ENCODE measurements at places on chromosomes 5 and 9.
A peak's percentile ranks its signal among the peaks of the same experiment; 100 is the strongest.

GRCh38 chr5:179227229-179227579, 118.1 kb downstream of the ADAMTS2 start:
- no peak for DNase-seq

GRCh38 chr9:20558566-20559016, 63.7 kb downstream of the MLLT3 start:
- no peak for DNase-seq

DNA sequence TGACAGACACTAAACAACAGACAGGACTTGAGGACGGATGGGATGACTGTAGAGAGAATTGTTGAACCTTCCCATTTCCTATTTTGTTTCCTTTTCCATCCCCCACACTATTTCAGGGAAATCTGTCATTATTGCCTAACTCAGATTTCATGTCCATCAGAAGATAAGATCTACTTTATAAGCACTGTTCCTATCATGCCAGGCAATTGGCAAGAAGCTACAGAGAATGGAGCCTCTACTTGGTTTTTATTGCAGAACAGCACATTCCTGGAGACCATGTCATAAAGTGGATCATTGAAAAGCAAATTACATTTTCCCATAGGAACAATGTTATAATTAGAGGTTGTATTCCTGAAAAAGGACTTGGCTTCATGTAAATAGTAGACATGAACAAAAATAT, 173.7 kb upstream of the KIF2A start:
- DNase-seq, result no peak

DNA sequence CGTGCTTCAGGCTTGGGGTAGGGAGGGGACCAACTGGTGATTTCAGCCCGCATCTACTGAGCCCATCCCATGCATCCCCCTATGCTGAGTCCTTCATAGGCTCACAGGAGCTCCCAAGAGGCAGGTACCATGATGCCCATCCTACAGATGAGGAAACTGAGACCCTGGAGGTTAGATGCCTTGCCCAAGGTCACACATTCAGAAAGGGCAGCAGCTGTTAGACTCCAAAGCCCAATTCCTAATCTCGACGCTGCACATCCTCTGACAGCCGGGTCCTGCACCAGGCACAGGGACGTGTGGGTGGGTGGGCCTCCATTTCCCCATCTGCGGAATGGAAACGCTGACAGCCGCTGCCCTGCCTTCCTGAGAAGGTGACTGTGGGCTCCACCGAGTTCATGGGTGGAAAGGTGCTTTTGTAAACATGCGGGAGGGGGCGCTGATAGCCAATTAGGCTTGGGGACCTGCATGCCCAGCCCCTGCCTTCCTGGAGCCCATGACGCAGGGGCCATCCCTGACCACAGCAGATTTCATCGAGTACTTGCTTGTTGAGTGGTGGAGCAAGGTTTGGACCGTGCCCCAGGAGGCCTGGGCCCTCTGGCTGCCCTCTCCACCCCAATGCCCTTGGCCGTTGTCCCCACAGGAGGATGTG, 2.2 kb downstream of the DNM1 start:
- DNase-seq, result no peak

DNA sequence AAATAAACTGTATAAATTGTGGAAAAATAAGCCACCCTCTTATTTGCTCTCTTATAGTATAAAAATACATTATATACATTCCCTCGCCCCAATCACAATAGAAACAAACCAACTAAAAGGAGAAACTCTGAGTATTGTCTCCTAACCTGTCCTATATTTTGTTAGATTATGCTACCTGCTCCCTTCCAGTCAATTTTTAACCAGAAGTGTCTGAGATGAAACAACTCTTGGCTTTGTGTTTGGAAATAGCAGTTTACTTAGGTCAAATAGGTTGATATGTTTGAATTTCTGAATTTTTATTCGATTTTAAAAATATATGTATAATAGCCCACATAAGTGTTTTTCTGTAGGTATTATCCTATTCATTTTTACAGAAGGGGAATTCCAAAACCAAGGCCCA, 475.0 kb upstream of the ZNF462 start:
- no peak for DNase-seq

DNA sequence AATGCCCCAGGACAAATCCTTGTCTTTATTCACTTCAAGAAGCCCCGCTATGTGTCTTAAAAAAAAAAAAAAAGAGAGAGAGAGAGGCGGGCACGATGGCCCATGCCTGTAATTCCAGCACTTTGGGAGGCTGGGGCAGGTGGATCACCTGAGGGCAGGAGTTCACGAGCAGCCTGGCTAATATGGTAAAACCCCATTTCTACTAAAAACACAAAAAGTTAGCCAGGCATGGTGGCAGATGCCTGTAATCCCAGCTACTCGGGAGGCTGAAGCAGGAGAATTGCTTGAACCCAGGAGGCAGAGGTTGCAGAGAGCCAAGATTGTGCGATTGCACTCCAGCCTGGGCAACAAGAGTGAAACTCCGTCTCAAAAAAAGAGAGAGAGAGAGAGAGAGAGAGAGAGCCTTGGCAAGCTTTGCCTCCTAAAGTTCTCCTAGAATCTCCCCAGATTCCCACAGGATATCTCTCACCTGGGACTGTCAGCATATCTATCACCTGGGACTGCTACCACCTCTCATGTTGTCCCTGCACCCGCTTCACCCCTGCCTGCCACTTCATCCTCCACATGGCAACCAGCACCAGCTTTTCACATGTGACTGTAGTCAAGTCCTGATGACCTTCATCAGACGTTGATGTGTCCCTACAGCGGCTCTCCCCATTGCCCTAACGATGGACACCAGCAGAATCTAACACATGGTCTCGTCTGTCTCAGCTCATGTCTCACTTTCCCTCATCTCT, 5.8 kb downstream of the ITK start:
- DNase-seq, result no peak

DNA sequence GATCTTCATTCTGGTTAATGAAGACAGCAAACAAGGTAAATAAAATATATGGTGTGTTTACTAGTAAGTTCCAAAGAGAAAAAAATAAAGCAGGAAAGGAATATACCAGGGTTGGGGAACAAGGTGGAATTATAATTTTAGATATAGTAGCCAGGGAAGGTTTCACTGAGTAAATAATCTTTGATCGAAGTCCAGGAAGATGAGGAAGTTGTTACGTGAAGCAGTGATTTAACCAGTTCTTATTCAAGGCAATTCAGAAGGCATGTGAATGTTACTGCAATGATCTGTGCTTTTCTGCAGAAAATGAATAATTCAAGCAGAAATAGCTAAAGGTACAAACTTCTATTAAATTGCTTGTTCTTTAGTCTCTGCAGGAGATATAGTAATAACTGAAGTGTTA, 6.2 kb downstream of the SMIM32 start:
- DNase-seq, result no peak

DNA sequence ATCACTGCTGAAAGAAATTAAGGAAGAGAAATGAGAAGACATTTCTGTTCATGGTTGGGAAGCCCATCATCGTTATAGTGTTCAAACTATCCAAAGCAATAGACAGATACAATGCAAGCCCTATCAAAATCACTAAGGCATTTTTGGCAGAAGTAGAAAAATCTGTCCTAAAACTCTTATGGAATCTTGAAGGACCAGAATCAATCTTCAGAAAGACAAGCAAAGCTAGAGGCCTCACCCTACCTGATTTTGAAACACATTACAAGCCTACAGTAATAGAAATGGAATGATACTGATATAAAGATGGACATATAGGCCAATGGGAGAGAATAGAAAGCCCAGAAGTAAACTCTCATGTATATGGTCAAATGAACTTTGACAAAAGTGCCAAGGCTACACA, 4.9 kb upstream of the IFNA21 start:
- DNase-seq, result no peak

DNA sequence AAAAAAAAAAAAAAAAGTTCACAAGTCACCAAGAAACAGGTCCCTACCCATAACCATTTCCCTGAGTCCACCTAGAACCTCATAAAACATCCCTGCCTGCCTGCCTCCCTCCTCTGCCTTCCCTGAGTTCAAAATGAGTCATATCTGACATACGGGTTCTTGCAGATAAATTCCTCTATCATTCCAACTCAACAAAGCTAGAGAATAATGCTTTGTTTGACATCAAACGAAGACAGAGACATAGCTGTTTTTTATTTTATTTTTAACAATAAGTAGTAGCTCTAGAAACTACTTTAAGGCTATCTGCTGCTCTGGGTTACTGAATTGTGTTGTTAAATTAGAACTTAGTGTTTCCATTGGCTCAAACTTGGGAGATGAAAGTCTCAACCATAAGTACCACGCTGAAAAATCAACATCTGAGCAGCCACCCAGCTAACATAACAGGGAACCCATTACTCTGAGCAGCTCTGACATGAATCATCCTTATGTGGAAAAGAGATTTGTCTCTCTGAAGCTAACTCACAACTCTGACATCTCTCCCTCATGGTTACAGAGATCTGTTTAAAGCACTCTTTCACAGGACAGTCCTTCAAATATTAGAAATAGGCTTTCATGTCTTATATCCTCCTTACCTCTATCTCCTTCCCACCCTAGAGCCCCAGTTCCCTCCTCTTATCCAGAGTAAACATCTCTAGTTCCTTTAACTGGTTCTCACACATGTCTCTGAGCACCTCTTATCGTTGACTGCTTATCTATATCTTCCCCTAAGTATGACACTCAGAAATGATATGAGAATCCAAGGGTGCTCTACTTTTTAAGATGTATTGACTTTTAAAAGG, 12.1 kb downstream of the TMEM245 start:
- DNase-seq, result no peak

- DNase-seq, result no peak
Measured at GRCh38 chr9:7117676-7118561, 360.1 kb downstream of the KDM4C start.

DNA sequence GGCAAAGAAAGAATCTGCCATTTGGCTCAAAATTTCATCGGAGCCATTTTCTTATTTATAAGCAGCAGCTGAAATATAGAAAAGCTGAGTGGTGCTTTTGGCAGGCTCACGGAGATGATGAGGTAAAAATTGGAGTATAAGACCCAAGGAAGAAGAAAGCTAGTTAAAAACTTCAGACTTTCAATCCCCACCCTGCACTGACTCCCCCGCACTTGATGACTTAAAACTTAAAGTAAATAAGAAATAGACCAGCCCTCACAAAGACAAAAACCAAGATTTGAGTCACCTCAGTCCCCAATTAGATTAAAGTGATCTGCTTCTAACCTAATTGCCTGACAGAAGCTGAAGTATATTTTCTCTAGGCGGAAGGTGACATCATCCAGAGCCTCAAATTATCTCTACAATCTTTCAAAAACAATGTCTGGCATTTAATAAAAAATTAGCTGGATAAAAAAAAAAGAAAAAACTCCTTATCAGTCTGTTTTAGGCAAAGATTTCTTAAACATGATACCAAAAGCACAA, 124.0 kb upstream of the PJA2 start:
- DNase-seq, result no peak

DNA sequence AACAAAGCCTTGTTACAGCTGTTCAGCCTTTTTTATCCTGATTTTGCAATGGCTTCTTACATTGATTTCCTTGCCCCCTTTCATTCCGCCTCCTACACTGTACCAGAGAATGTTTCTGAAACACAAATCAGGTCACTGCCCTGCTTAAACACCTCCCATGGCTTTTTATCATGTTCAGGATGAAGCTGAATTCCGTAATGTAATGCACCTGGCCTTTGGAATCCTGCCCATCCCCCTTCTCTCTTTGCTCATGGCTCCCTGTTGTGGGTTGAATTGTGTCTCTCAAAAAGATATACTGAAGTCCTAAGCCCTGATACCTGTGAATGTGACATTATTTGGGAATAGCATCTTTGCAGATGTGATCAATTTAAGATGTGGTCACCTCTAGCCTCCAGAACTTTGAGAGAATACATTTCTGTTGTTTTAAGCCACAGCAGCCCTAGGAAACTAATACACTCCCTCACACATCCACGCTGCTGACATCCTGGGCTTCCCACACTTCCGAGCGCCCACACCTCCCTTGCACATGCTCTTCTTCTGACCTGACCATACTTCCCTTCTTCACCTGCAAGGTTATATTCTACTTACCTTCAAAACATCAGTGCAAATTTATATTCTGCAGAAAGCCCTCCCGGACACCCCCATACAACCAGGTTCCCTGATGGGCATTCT, 101.2 kb downstream of the DNAH5 start:
- no peak for DNase-seq

- peak; percentile 55 for DNase-seq
Measured at GRCh38 chr5:6765612-6766525, 52.6 kb downstream of the TENT4A start.

GRCh38 chr5:89263846-89264245, 380.9 kb upstream of the MEF2C start:
- DNase-seq, result no peak

DNA sequence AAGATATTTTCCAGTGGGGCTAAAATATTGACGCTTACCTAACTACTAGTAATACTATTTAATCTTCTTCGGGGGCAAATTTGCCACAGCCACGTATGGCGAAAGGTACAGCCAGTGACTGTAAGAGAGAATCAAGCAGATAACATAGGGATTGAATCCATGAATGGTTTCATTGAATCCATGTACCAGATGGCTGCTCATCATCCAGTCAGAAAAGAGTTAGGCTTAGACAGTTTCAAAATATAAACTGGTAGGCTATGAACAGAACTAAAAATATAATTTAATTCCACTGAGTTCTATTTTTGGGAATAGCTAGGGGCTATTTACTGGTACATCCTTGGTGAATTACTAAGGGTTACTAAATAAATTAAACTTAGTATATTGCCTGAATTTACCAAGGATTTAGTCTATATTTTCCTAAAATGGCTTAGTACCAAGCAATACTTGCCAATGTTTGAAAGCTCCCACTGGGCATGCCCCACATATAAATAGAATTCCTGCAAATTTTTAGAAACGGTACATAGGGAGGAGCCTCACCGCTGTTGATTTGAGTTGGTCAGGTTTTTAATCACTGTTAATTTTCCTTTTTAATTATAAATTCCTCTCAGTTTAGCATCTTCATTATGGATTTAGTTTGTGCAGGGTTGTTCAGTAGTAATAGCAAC, 55.8 kb upstream of the VLDLR start:
- DNase-seq, result no peak

GRCh38 chr9:107963246-107963645, 473.7 kb upstream of the KLF4 start:
- no peak for DNase-seq

DNA sequence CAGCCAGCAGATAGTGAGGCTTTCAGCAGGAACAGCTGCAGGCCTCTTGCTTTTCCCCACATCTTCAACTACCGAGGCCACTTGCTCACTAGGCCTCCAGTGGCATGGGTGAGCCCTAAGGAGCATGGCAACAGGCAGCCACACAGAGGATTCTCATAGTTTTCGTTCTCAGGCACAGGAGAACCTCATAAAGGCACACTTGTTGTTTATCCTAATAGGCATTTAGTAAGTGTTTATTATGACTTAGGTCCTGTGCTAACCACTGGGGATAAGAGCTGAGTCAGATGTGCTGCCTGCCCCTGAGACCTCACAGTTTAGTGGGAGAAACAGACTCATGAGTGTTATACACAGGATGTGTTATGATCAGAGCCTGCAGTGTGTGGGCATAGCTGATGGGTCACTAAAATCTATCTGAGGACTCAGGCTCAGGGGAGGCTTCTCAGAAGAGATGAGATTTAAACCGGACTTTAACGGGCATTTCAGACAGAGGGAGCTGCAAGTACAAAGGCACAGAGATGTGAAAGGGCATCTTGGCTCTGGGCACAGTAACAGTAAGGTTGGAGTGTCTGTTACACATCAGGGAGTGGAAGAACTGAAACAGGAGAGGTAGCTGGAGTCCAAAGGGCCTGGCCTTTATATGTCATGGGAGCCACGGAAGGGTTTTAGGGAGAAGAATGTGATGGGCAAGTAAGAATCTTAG, 21.0 kb upstream of the HEMGN start:
- DNase-seq, result no peak

All from left kidney (tissue), 8 donors.